ENCODE measurements at places on chromosomes 4 and X.

GRCh38 chrX:137483554-137483953 lies 82.4 kb upstream of the ZIC3 start:
- DNase-seq, result no peak

GRCh38 chr4:16442296-16442695 lies 216.0 kb upstream of the TAPT1 start:
- no peak for DNase-seq

GRCh38 chr4:124199755-124200154 lies 512.8 kb downstream of the ANKRD50 start:
- no peak for DNase-seq

- no peak for DNase-seq
These were observed 4.0 kb upstream of the DHRSX start for GRCh38 chrX:2504706-2505332.

DNA sequence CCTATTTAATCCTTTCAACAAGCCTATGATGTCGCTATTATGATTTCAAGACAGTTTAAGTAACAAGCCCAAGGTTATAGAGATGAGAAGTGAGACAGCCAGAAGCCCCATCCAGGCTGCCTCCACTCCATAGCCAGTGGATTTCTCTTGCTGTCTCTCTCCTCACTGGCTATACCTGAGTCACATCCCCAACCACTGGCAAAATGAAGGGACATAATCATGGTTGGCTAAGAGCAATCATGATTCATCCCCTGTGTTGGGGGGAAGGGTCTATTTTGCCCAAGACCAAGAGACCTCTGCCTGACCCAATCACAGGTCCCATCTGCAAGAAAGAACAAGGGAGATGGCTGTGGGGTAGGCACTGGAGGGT lies 334.9 kb upstream of the GATB start:
- no peak for DNase-seq

DNA sequence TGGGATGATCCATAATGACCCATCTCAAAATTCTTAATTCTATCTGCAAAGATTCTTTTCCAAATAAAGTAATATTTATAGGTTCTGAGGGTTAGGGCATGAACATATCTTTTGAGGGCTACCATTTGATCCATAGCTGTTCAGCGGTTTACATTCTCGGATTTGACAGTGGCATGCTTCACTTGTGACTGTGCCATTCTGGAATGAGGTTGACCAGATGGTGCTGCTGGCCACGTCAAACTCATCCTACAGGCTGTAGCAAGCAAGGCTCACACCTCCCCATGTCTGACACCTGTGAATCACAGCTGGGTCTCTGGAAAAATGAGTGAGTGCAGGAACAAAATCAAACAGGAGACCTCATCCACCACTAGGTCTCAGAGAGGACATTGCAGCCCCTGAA lies 280.5 kb downstream of the DHRSX start:
- no peak for DNase-seq

GRCh38 chr4:95798727-95799126 lies 41.2 kb upstream of the PDHA2 start:
- no peak for DNase-seq

- DNase-seq, result no peak
These were observed 191.0 kb downstream of the SLC7A11 start for GRCh38 chr4:138051157-138051556.

- DNase-seq, result no peak
These were observed 814.7 kb upstream of the SLIT2 start for GRCh38 chr4:19437008-19437407.

- no peak for DNase-seq
These were observed 32.6 kb downstream of the BEND4 start for GRCh38 chr4:42119886-42120285.

DNA sequence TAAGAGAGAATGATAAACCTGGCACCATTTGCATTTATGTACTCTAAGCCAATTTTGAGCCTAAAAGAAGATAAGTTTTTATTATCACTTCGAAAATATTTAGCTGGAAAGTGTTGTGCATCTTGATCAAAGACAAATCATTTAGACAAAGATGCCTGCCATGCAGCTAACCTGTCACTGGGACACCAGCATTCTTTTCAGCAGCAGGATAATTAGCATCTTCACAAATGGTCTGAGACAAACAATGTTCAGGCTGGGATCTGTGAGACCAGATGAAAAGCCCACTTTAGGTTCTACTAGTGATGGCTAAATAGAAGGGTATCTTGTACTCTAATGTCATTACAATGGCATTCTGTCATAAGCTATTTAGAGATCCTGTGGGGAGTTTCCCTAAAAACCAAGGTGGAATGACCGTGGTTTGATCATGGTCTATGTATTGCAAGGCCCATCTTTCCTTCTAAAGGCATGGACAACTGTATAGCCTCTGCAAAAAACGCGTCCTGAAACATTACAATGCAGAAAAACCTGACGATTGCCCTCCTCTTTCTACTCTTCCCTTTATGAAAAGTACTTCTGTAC lies 7.2 kb downstream of the PRDM8 start:
- DNase-seq, result no peak

DNA sequence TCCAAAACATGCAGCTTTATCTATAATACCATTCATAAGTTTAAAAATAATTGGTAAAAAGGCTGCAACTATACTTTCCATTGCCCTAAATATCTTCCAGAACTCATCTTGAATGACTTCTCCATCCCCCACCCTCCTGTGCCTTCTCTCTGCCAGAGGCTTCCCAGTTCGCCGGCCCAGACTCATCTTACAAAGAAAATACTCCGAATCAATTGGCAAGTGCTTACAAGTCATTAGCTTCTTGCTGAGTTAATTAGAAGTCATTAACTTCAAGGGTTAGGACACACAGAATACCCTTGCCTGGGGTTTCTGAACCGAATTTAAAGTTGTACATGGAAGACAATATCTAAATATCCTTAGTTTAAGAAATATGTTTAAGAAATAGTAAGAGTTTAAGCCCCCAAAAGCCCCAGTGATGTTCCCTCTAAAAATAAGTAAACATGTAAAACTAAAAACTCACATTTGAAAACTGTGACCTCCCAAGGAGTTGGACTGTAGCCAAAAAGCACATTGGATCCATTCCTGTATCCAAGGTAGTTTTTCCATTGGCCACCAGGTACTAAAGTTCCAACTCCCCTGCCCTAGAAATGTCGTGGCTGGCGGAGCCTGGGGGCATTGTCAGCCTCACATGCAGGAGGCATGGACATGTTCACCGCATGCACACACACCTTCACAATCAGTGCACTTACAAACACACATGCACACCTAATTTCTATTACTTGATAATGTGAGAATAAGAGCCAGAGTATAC lies 535.2 kb upstream of the FAT1 start:
- DNase-seq, result no peak

DNA sequence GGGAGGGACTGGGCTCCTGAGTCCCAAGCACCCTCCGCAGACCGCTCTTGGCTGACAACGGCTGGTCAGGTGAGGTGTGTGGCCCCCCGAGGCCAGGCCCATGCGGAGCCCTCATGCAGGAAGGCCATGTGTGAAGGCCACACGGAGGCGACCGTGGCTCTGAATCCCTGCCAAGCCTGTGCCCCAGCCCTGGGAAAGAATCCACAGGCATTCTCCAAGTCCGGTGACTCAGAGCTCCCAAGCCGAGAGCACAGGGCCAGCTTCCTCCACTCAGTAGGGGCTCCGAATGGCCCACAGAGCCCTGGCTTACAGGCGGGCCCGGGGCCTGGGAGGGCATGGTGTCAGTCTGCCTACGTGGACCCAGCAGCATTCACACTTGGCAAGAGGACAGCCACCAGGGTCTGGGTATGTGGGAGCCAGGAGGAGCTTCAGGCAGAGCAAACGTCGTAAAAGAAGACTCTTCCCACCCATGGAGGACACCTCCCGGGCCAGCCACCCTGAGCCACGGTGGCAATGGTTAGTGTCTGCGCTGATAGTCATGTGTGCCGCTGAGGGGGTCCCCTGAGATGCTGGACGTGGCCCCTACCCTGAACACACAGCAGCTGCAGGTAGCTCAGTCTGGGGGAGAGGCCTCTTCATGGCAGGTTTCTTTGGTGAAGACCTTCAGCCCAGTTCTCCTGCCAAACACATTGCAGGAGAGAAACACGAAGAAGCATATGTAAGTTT lies 105.7 kb downstream of the PSAPL1 start:
- DNase-seq, result peak; percentile 67

GRCh38 chrX:10781847-10782530 lies 161.6 kb upstream of the MID1 start:
- DNase-seq, result no peak

DNA sequence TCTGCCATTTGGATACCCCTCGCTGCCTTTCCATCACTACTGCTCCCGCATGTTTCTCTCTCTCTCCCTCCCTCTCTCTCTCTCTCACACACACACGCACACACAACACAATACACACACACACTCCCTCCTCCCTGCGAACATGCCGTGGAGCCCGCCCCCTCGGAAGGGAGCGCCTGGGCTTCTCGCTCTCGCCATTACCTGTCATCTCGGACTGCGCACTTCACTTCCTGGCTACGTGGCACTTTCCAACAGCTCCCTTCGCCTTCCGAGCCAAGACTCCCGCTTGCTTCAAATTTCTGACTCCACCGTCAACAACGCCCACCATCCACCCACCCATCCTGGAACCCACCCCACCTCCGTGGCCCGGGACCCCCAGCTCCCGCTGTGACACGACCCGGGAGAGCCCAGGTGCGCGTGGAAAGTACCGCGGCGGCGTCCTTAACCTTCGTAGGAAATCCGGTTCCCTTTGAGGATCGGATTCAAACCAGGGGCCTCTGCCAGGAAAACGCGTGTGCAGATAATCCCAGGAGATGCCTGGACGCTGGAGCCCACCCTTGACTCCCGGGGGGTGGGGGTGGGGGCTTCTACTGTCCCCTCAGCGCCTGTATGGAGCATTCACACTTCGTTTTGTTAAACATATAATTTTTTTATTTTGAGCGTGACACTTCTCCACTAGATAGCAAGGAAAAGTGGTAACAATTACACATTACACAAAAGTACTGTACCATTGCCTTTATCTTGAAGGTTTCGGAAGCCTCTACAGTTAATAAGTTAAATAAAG lies 12.5 kb downstream of the ARX start:
- DNase-seq, result no peak

DNA sequence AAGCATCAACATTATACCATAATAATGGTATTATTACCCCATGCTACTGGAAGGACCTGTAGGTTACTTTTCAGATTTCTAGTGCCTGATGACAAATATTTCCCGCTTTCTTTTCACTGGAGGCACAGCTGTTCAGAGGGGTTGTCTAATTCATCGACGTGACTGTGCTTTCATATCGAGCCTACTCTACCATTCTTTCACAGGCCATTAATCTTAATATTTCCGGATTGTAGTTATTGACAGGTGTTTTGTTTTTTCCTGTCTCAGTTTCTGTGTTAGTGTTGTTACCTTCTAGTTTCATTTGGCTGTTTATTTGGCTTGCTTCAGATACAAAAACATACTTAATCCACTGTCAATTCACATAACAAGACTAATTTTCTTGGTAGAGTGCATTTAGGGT lies 330.9 kb downstream of the SPOCK3 start:
- no peak for DNase-seq
